ENCODE measurements at places on chromosomes 2 and 18. TPM values are rescaled to one million over a fixed set of nuclear protein-coding genes. Genes with fewer than 3 reads are reported as not detected.

PSMA8 gene
- total RNA-seq: not detected

MFSD2B gene
- total RNA-seq: not detected

ADRA2B gene
- total RNA-seq: not detected

PAX8 gene
- 1.3 TPM for total RNA-seq

PSMD1 gene
- total RNA-seq: 166 TPM

KLHL30 gene
- not detected for total RNA-seq

SNED1 gene
- 59.8 TPM for total RNA-seq

TCF7L1 gene
- 8.3 TPM for total RNA-seq

GPBAR1 gene
- total RNA-seq: 0.10 TPM

ANKRD30BL gene
- total RNA-seq: not detected

REG1A gene
- not detected for total RNA-seq

ARHGEF4 gene
- under 0.01 TPM for total RNA-seq

SLC9A2 gene
- under 0.01 TPM for total RNA-seq

CNTNAP5 gene
- not detected for total RNA-seq

NTSR2 gene
- total RNA-seq: not detected

Measured in vein endothelial cell (primary cell).